Effector CD4-positive, alpha-beta T cell (primary cell): ENCODE measurements at places on chromosomes 5 and 9.

- no peak for DNase-seq
These were observed 471.0 kb upstream of the MEF2C start for GRCh38 chr5:89353837-89354551.

- DNase-seq, result no peak
These were observed 46.9 kb downstream of the ACTBL2 start for GRCh38 chr5:57435701-57436134.

GRCh38 chr9:12718482-12719026 is 25.4 kb downstream of the TYRP1 start:
- no peak for DNase-seq

- no peak for DNase-seq
These were observed 24.0 kb downstream of the CDKN2A start for GRCh38 chr9:21969951-21970799.

GRCh38 chr9:125271081-125271480 is 9.5 kb downstream of the GAPVD1 start:
- DNase-seq, result no peak

DNA sequence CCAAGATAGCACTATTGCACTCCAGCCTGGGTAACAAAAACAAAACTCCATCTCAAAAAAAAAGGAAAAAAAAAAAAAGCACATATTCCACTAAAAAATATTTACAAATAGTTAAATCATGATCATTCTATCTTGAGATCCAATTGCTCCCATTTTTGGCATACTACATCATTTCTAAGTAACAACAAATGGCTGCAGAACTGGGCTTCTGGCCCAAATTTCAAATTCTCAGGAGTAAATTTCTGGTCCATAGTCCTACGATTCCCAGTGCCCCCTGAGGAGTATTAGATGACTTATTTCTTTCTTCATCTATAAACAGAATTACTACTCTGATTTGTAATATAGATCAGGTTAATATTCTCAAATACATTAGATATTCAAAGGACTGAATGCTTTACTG is 62.1 kb downstream of the CEMIP2 start:
- no peak for DNase-seq

DNA sequence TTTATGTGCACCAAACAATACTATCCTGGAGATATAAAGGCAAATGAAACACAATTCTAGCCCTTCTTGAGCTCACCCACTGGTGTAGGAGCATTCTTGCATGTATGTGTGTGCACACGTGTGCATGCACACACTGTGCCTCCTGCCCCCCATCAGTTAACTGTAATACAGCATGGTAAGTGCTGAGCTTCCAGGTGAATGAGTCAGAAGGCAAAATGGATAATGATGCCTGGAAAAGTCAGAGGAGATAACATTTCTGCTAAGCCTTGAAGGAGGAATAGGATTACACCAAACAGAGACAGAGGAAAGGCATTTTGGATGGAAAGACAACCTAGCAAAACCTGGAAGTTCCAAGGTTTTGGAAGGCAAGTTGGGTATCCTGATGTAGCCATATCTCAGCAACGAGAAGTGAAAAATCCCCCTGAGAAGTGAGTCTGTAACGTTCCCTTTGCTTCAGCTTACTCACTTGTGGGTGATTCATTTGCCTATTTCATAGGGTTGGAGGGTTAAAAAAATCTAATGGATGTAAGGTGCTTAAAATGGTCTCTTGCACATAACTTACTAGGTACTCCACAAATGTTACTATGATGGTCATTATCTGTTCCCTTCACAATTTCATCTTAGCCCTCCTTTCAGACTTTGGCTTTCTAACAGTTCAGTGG is 101.4 kb upstream of the STC2 start:
- no peak for DNase-seq

DNA sequence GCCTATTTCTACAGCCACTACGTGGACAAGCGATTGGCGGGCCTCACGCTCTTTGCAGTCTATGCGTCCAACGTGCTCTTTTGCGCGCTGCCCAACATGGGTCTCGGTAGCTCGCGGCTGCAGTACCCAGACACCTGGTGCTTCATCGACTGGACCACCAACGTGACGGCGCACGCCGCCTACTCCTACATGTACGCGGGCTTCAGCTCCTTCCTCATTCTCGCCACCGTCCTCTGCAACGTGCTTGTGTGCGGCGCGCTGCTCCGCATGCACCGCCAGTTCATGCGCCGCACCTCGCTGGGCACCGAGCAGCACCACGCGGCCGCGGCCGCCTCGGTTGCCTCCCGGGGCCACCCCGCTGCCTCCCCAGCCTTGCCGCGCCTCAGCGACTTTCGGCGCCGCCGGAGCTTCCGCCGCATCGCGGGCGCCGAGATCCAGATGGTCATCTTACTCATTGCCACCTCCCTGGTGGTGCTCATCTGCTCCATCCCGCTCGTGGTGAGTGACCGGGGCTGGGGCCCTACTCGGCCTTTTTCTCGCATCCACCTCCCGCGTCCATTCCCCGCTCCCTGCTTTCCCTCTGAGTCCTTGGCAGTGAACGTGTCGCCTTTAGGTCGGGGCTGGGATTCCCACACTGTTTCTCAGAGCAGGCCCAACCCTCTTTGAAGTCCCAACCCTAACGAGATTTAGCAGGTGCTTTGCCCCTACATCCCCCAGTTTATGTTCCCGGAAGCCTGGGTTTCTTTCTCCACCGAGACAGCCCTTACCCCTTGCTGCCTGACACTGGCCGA is 1.8 kb downstream of the PTGER4 start:
- DNase-seq, result no peak

DNA sequence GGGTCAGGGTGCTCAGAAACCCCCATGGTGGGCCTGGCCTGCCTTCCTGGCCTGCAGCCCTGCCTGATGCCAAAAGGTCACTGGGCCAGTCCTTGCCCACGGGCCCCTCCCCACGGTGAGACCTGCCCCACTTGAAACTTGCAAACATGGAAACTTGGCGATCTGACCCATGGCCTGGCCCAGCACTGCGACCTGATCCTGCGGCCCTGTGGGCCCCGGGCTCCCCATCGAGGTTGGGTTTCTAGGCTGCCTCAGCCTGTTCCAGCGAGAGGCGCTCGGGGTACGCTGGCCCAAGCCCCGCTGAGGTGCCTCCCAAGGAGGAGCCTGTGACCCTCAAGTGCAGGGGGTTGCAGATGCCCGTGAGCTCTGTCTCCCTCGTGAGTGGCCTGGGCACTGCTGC is 37.5 kb upstream of the SLC6A19 start:
- no peak for DNase-seq

DNA sequence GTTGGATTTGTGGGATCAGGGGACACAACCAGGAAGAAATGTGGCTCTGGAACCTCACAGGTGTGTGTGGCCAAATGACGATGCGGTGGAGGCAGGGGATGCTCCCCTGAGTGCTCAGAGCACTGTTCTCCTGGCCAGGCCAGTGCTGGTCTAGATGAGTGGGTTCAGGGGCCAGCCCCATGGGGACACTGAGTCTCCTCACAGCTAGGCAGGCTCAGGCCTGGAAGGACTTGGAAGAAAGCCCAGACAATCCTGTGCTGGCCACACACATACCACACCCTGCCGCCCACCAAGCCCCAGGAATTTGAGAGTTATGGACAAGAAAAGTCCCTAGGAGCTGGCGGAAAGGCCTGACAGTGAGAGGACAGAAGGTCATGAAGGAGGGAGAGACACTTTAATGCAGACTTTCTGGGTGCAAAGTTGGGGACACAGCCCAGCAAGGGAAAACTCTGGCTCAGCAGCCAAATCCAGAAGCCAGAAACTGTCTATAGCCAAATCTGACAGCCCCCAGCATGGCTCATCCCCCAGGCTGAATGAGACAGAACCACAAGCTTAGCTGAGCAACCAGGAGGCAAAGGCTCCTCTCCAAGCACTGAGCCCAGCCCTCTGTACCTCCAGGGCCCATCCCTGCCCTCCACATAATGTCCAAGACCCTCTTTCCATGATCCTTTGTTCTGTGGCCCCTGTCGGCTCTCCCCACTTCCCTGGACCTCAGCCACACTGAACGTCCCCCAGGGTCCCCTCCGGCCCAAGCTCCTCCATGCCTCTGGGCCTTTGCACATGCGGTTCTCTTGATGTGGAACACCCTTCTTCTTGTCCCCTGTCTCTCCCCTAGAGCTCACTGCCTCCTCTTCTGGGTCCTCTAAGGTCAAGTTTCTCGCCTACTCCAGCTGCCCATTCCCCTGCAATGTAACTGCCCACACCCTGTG is 22.4 kb downstream of the LHX6 start:
- DNase-seq, result no peak

GRCh38 chr5:15798006-15798405 is 298.0 kb downstream of the FBXL7 start:
- no peak for DNase-seq

DNA sequence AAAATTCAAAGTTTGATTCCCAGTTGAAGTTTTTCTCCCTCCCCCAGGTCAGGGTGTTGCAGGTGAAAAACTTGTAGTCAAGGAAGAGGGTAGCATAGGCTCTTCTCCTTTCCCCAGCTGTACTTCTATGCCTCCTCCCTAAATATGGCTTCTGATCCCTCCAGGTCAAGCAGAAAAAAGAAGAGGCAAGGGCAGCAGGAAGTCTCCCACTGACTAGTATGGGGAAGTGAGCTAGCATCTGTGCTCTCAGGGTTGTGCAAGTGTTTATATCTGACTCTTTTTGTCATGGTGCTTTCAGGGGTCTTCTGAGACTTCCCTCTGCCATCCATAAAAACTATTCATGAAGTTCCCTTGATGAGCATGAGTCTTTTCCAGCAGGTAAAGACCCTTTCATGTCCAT is 76.0 kb downstream of the ATPSCKMT start:
- DNase-seq, result no peak

DNA sequence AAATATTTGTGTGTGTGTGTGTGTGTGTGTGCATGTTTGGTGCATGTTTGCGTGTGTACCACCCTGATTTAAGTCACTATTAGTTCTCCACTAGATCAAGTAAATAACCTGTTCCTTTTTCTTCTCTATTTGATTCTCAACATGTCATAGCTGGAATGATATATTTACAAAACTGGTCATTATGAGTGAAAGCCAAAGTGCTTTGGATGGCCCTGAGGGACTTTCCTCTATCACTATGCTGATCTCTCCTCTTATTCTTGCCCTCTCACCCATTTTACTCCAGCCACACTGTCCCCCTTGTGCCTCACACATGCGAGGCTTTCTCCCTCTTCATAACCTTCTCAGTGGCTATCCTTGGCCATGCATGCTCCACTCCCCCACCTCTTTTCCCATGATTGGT is 144.6 kb upstream of the NMUR2 start:
- DNase-seq, result no peak

DNA sequence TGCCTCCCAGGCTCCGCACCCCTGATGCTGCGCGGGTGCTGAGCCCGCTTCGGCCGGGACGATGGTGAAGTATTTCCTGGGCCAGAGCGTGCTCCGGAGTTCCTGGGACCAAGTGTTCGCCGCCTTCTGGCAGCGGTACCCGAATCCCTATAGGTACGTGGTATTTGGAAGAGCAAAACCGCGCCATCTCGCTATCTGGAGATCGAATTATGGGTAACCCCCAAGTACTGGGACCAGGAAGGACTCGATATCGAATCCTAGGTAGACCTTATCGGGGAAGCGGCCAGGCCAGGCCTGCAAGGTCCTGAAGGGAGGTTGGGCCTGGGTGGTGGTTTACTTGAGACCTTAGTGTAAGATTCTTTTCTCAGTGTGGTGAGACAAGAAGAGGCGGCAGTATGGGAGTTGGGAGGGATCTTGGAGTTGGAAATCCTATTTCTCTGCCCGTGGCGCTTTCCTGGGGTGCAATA is 359 bp downstream of the PRELID1 start:
- no peak for DNase-seq

DNA sequence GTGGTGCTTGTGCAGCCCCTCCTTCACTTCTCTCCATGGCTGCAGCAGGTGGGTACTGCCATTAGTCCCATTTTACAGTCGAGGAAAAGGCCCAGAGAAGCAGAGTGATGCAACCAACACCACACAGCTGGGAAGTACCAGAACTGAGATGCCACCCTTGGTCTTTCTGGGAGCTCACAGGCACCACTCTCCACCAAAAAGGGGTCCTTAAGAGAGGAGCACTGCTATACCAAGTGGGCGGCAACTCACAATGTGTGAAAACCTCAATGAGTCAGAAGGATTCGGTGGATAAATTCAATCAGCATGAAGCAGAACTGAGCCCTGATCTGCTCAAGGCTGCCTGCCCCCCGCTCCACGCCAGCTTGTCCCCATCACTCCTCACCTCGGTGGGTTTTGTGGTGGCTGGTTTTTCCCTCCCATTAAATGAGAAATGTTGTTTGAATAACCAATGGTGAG is 213.7 kb downstream of the FSTL4 start:
- no peak for DNase-seq

- DNase-seq, result no peak
These were observed 9.7 kb downstream of the RAD1 start for GRCh38 chr5:34905564-34905963.

DNA sequence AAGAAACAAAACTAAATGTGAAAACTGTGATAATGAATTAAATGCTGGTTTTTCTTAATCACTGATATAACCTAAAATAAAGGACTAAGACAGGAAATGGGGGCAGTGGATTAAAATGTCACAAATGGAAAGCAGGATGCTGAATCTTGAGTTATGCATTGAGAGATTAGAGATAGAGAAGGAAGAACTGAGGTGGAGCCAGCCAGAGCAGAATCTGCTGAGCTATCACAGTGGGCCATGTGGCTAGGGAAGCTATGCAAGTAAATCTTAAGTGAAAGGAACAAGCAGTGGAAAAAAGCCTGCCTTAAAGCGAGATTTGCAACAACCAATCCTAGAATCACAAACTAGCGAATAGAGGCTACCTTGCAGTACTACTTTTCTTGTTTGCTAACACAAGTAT is 188.5 kb upstream of the RASA1 start:
- no peak for DNase-seq

GRCh38 chr5:176673651-176674583 is 26.6 kb downstream of the TSPAN17 start:
- no peak for DNase-seq

GRCh38 chr5:147560718-147561331 is 51.0 kb upstream of the DPYSL3 start:
- no peak for DNase-seq

GRCh38 chr5:145775893-145776444 is 59.2 kb downstream of the PRELID2 start:
- no peak for DNase-seq

- no peak for DNase-seq
These were observed 93.0 kb downstream of the PCSK5 start for GRCh38 chr9:75983319-75984045.

- DNase-seq, result peak; percentile 11
These were observed 28.4 kb downstream of the NNT start for GRCh38 chr5:43631182-43631910.

GRCh38 chr9:126160854-126161329 is 165.7 kb upstream of the MVB12B start:
- DNase-seq, result no peak
